ENCODE measurements at places on chromosomes 7 and 10. TPM values are rescaled to one million over a fixed set of nuclear protein-coding genes. Genes with fewer than 3 reads are reported as not detected.

- no peak overlapping the region for H3K27ac ChIP-seq
- H3K4me1 ChIP-seq = no peaks in the 10 kb centered on the region
- DNase-seq = peak; percentile 80
- H3K4me3 ChIP-seq = no peak overlapping the region
Observed at GRCh38 chr10:132461683-132462231, 64.8 kb downstream of the PWWP2B start.

GRCh38 chr7:110400411-110400810 lies 690.5 kb upstream of the LRRN3 start:
- no peaks in the 10 kb centered on the region for H3K4me1 ChIP-seq
- H3K27me3 ChIP-seq = no peaks in the 10 kb centered on the region
- H3K36me3 ChIP-seq = no peaks in the 10 kb centered on the region

- H3K4me3 ChIP-seq = no peak overlapping the region
- peaks cover 10% of the 10 kb centered on the region for H3K4me1 ChIP-seq
- DNase-seq = peak; percentile 56
- H3K36me3 ChIP-seq = peaks cover 25% of the 10 kb centered on the region
- H3K27ac ChIP-seq = peak overlapping the region; percentile 28
- no peaks in the 10 kb centered on the region for H3K27me3 ChIP-seq
Observed at GRCh38 chr10:48469516-48470020, 135.3 kb downstream of the ARHGAP22 start.

DNA sequence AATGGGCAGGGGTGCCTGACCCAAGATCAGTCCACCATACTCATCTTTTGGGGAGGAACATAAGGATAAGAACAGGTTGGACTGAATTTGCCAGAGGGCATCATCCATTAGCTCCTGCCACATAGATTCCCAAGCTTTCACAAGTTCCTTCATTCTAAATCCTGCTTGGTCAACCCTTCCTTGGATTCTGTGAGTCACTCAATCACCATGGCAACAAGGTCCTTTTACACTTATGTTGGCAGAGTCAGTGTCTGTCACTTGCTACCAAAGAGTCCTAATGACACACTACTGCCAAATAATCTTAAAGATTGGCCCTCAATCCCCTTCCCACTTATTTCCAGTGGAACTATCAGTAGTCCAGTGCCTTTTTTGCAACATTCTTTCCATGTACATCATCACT lies 5.0 kb upstream of the LGI1 start:
- peaks cover 19% of the 10 kb centered on the region for H3K4me1 ChIP-seq
- no peak overlapping the region for H3K27ac ChIP-seq
- no peaks in the 10 kb centered on the region for H3K36me3 ChIP-seq
- H3K4me3 ChIP-seq = no peak overlapping the region
- H3K27me3 ChIP-seq = no peaks in the 10 kb centered on the region

- no peak for DNase-seq
- H3K27ac ChIP-seq = no peak overlapping the region
- H3K4me1 ChIP-seq = peaks cover 14% of the 10 kb centered on the region
- H3K27me3 ChIP-seq = no peaks in the 10 kb centered on the region
- H3K36me3 ChIP-seq = no peaks in the 10 kb centered on the region
Observed at GRCh38 chr10:77190291-77190690, 447.3 kb downstream of the KCNMA1 start.

The LIPN gene
- not detected for total RNA-seq

The FAM24B gene
- 4.4 TPM for total RNA-seq
